Diencephalon (tissue), 1 donor: ENCODE measurements at places on chromosomes 5 and 9. TPM values are rescaled to one million over a fixed set of nuclear protein-coding genes. Genes with fewer than 3 reads are reported as not detected.

SPINK4 gene
- not detected for total RNA-seq

DRD1 gene
- total RNA-seq: 27.0 TPM

DNM1 gene
- 155 TPM for total RNA-seq

CCL28 gene
- 0.46 TPM for total RNA-seq

GPR150 gene
- 0.23 TPM for total RNA-seq

ITK gene
- 0.23 TPM for total RNA-seq

SOWAHA gene
- 9.2 TPM for total RNA-seq

IL33 gene
- total RNA-seq: 17.5 TPM

TAF11L5 gene
- total RNA-seq: not detected

CNTRL gene
- total RNA-seq: 19.1 TPM

IFNA21 gene
- total RNA-seq: not detected

EIF4E1B gene
- total RNA-seq: 0.46 TPM

CARD9 gene
- 2.3 TPM for total RNA-seq

TXNDC8 gene
- not detected for total RNA-seq

SLC4A9 gene
- total RNA-seq: 0.23 TPM

TMEFF1 gene
- total RNA-seq: 46.6 TPM

ACOT12 gene
- 5.1 TPM for total RNA-seq

PCDHGC3 gene
- 69.0 TPM for total RNA-seq

SPARC gene
- total RNA-seq: 157 TPM

TMEM174 gene
- not detected for total RNA-seq

APBB3 gene
- 29.8 TPM for total RNA-seq

RAB3C gene
- total RNA-seq: 230 TPM

RABL6 gene
- 35.8 TPM for total RNA-seq

GBGT1 gene
- 3.7 TPM for total RNA-seq

SLCO6A1 gene
- not detected for total RNA-seq

ZNF346 gene
- 32.3 TPM for total RNA-seq
